ENCODE measurements at places on chromosomes 7 and 10.

DNA sequence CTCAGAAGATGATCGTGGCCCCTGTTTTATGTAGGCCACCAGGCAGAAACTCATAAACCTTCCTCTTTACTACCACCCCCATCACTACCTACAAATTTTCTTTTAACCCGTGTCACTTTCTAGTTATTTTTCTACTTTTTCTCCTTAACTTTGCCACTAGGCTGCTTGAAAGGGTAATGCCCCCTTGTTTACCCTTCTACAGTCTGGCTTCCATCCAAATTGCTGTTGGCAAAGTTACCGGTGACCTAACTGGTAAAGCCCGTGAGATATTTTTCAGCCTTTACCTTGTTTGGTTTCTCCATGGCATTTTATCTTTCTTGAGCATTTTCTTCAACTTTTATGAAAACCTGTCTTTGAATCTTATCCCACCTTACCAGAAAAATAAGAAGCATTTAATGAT lies 153.0 kb downstream of the WNT2 start:
- no peak for DNase-seq

- DNase-seq: no peak
Measured at GRCh38 chr7:44131173-44132029, 8.1 kb upstream of the POLD2 start.

DNA sequence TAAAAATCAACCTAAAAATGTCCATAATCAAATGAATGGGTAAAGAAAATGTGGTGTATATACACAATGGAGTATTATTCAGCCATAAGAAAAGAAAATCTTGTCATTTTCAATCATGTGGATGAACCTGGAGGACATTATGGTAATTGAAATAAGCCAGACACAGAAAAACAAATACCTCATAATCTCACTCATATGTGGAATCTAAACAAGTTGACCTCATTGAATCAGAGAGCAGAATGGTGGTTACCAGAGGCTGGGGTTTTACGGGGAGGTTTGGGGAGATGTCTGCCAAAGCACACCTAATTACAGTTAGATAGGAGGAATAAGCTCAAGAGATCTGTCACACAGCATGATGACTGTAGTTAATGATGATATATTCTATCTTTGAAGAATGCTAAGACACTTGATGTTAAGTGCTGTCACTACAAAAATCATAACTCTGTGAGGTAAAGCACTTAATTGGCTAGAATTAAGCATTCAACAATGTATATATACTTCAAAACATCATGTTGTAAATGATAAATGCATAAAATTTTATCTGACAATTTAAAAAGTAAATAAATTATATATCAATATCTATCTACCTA lies 39.1 kb upstream of the TNPO3 start:
- no peak for DNase-seq

DNA sequence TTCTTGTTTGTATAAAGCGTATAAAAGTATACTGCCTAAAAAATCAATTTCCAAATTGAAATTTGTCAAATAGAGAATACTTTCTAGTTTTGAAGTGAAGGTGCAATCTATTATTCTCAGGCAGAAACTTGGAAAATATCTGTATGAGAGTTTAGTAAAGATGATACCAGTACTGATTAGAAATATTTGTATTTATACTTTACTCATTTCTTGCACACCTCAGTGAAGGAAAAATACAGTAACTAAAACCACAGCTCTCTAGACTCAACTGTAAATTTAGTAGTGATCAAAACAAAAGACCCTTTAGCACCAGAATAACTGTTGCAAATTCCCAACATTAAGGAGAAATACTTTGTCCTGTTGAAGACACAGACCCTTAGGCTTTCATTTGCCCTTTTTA lies 71.3 kb upstream of the CYP26C1 start:
- no peak for DNase-seq

DNA sequence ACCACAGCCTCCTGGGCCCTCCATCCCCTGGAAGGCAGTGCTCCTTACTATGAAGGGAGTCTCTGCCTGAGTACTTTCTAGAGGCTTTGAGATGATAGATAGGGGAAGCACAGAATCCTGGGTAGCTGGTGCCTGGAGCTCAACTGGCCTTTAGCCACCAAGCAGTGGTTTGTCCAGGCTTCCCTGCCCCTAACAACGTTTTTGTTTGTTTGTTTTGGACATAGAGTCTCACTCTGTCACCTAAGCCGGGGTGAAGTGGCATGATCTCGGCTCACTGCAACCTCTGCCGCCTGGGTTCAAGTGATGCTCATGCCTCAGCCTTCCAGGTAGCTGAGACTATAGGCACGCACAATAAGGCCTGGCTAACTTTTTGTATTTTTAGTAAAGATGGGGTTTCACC lies 289.4 kb downstream of the PLXNA4 start:
- DNase-seq: no peak

DNA sequence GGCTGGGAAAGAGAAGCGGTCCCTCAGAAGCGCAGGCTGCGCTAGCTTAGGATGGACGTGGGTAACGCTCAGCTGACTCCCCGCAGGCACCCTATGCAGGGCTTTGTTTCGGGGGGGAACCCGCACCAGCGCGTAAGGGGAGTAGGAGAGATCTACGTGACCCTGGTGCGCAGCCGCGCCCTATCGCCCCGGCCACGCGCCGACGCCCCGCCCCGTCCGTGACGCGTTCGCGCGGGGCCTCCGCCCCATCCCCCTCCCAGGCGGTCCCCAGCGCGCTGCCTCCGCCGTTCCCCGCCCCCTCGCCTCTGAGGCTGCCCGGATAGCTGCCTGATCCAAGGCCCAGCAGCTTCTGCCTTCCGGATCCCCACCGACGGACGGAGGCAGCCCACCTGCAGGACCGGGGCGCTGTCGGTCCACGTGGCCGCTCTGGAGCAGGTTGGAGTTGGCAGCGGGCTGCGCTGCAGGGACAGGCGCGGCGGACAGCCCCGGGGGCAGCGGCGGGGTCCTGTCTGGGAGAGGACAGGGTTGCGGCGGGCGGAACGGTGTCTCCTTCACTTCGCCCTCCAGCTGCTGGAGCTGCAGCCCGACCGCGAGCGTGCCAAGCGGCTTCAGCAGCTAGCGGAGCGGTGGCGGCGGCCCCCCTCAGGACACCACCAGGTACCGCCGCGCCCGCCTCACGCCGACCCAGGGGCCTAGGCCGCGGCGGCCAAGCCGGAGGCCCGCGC lies at the start of gene VDAC2:
Gene VDAC2 (plus strand): TSS at position 515 of the 725 bp plus-strand sequence. CDS start 363 bp downstream, outside the sequence.
- DNase-seq: no peak

- DNase-seq: no peak
Measured at GRCh38 chr10:59585046-59585700, 124.5 kb downstream of the SLC16A9 start.

- DNase-seq: no peak
Measured at GRCh38 chr7:22356701-22357310, at the start of gene RAPGEF5. RAPGEF5 (minus strand) TSS chr7:22357154; CDS start chr7:22357060, 94 bp downstream.

- no peak for DNase-seq
Measured at GRCh38 chr10:68202960-68203353, 29.0 kb downstream of the ATOH7 start.

GRCh38 chr7:99478464-99479440 lies 6.1 kb downstream of the ZNF789 start:
- DNase-seq: no peak

DNA sequence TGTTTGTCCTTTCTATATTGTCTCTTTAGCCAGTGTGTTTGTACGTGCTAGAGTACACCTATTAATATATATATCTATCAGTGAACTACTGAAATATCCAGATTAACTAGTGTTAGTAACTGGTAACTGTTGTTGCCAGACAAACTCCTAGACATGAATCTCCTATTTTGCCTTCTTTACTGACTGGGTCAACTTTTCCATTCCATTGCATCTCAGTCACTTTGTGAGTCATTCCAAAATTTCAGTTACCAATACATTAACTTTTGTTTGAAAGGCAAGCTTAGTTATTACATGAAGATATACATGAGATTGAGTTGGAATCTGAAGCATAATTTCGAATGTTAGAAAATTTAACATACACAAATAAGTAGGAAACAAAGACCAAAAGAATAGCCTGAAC lies 51.4 kb downstream of the BTAF1 start:
- DNase-seq: no peak

DNA sequence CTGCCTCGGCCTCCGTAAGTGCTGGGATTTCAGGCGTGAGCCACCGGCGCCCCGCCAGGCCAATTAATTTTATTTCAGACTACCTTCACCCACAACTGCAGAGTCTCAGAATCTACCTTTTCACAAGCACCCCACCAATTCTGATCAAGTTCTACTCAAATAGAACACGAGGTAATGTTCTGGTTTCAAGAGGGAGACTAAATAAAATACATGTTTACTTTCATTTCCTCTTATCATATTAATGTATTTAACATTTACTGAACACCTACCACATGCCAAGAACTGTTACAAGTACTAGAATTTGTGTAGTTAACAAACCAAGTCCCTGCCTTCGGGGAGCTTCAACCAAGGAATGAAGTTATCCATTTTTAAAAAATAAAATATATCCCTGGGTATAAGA lies 25.5 kb upstream of the RGS10 start:
- DNase-seq: no peak

- no peak for DNase-seq
Measured at GRCh38 chr10:51257511-51258248, 183.4 kb downstream of the PRKG1 start.

DNA sequence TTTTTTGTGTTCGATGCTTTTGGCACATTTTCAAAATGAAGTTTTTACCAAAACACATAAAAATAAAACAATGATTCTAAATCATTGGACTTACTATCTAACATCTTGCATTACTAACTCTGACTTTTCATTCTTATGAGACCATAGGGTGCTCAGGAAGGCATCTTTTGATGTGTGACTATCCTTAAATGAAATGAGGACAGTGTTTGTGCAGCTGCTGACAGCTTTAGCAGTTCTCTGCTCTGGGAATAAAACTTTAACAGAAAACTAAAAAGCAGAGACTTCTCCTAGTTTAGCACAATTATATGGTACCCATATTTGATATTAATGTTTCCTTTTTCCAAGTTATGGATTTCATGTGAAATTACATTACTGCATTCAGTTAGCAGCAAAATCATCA lies 471.6 kb downstream of the ARL4A start:
- DNase-seq: no peak

- DNase-seq: peak; percentile 39
Measured at GRCh38 chr7:120725376-120726039, 132.4 kb downstream of the TSPAN12 start.

DNA sequence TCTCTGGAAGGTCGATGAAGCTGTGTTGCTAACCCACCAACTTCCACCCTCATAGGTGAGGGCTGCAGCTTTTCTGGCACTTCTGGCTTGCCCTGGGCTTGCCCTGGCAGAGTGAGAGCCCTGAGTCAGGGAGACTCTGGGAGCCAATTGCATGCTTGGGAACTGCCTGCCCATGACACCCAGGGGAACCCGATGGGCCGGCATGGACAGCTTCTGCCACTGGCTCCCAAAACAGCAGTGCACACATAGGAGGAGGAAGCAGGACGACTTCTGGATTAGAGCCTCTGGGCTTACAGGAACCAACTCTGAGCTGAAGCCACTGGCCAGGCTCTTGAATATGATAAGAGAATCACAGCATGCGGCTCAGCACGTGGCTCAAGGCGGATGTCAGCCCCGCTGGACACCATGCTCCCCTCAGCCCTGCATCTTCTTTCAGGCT lies 135.2 kb upstream of the UNC5B start:
- DNase-seq: no peak

DNA sequence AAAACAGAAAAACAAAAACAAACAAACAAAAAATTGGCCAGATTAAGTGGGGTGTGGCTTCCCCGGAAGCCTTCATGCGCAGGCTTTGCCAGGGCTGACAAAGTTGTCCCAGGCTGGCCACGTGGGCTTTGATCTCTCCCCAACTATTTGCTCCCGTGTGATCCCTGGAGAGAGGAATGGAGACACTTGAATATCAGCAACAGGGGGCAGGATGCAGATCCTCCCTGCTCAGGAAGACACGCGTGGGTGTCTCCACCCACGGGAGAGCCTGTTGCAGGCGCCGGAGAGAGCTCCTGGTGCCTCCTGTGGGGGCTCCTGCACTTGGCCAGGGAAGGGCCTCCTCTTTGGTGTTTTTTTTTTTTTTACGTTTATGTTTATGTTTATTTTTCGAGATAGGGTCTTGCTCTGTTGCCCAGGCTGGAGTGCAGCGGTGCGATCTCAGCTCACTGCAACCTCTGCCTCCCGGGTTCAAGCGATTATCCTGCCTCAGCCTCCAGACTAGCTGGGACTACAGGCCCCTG lies 19.0 kb downstream of the TRIM56 start:
- no peak for DNase-seq

DNA sequence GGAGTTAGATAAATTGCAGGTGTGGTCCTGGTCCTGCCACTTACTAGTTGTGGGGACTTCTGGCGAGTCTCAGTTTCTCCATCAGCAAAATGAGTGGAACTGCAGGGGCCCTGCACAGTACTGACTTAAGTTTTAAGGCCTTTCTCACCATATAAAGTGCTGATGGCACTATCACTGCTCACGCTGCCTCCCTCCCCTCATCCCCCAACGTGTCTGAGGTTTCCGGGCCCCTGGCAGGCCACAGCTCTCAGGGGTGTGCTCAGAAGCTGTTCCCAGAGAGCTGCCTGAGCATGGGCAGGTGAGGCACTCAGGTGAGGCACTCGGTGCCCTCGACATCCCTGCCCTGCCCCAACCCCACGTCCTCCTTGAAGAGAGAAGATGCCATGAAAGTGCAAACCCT lies 74.2 kb downstream of the VOPP1 start:
- no peak for DNase-seq

DNA sequence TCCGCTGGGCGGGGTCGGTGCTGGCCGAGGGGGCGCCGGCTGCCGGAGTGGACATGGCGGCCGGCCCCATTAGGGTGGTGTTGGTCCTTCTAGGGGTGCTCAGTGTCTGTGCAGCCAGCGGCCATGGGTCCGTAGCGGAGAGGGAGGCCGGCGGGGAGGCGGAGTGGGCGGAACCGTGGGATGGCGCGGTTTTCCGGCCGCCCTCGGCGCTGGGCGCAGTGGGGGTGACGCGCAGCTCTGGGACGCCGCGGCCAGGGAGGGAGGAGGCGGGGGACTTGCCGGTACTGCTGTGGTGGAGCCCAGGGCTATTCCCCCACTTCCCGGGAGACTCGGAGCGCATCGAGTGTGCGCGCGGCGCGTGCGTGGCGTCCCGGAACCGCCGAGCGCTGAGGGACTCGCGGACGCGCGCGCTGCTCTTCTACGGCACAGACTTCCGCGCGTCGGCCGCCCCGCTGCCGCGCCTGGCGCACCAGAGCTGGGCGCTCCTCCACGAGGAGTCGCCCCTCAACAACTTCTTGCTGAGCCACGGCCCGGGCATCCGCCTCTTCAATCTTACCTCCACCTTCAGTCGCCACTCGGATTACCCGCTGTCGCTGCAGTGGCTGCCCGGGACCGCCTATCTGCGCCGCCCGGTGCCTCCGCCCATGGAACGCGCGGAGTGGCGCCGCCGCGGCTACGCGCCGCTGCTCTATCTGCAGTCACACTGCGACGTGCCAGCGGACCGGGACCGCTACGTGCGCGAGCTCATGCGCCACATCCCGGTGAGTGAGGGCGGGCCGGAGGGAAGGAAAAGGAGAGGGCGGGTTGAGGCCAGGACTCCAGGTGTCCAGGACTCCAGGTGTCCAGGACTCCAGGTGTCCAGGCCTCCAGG lies 9.3 kb upstream of the CHCHD1 start:
- DNase-seq: no peak

DNA sequence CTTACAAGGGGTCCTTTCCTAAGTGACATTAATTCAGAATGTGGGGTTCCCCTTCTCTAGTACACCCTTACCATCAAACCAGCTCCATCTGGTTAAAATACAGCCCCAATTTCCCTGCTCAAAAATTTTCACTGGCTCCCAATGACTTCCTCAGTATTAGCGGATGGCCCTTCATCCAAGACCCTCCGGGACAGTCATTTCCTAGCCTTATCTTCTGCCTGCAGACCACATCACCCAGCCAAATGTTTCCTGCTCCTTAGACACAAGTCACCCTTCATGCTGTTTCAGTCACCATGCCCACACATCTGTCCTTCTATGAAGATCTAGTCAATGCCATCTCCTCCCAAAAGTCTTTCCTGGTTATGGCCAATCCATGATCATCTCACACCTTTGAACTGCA lies 45.2 kb downstream of the PARD3 start:
- no peak for DNase-seq

Measured in SK-N-MC (cell line).